ENCODE measurements at places on chromosomes 7 and 10.
A peak's percentile ranks its signal among the peaks of the same experiment; 100 is the strongest.

DNA sequence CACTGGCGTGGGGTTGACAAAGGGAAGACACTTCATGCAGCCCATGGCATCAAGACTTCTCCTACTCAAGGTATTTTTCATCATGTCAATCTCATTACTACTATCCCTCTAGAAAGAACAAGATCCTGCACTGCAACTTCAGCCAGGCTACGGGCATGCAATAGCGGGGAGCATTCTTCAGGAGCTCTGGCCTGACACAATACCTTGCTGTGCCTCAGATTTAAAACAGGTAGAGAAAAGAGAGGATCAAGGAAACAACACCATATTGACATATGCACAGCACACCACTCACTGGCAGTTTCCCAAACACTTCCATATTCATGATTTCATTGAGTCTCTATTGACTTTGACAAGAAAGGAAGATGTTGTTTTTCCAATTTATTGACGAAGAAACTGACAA, 51.5 kb downstream of the DOCK4 start:
- DNase-seq = no peak
- no peaks in the 10 kb centered on the region for H3K36me3 ChIP-seq
- H3K27me3 ChIP-seq = no peaks in the 10 kb centered on the region

DNA sequence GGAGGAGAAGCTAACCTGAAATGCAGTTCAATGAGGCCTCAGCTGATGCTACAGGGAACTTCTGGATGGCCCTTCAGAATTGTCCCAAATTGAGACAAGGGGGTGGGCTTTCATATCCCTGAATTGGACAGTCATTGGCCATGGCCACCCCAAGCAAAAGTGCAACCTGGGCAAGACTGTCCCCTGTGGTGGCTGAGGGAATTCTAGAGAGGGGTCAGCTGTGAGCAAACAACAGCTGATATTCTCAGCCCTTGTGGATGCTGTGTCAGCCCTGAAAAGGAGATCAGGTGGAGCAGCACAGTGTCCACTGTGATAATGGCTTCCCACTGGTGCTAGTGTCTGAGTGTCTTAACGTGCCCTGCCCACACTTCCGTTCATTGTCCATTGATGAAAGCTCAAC, 76.6 kb downstream of the SLC16A9 start:
- H3K27ac ChIP-seq = no peak overlapping the region
- no peaks in the 10 kb centered on the region for H3K36me3 ChIP-seq
- no peak overlapping the region for H3K4me3 ChIP-seq
- no peaks in the 10 kb centered on the region for H3K4me1 ChIP-seq
- H3K27me3 ChIP-seq = no peaks in the 10 kb centered on the region

GRCh38 chr10:73998929-73999691, 1.2 kb downstream of the VCL start:
- H3K36me3 ChIP-seq = peaks cover 2% of the 10 kb centered on the region
- H3K27me3 ChIP-seq = no peaks in the 10 kb centered on the region
- H3K27ac ChIP-seq = no peak overlapping the region
- peak overlapping the region; percentile 100 for H3K4me3 ChIP-seq
- peak; percentile 41 for DNase-seq
- H3K4me1 ChIP-seq = no peaks in the 10 kb centered on the region

- no peak for DNase-seq
- no peaks in the 10 kb centered on the region for H3K27me3 ChIP-seq
- H3K36me3 ChIP-seq = no peaks in the 10 kb centered on the region
- H3K4me3 ChIP-seq = no peak overlapping the region
- no peak overlapping the region for H3K27ac ChIP-seq
Measured at GRCh38 chr7:144665689-144666381, 170.0 kb downstream of the TPK1 start.

- no peaks in the 10 kb centered on the region for H3K36me3 ChIP-seq
- H3K4me3 ChIP-seq = no peak overlapping the region
- no peak overlapping the region for H3K27ac ChIP-seq
- no peaks in the 10 kb centered on the region for H3K27me3 ChIP-seq
Measured at GRCh38 chr7:6476596-6477317, 29.0 kb upstream of the DAGLB start.

GRCh38 chr7:17557251-17557671, 258.8 kb downstream of the AHR start:
- no peaks in the 10 kb centered on the region for H3K27me3 ChIP-seq
- no peaks in the 10 kb centered on the region for H3K36me3 ChIP-seq
- peaks cover 1% of the 10 kb centered on the region for H3K4me1 ChIP-seq
- H3K4me3 ChIP-seq = no peak overlapping the region
- DNase-seq = no peak

DNA sequence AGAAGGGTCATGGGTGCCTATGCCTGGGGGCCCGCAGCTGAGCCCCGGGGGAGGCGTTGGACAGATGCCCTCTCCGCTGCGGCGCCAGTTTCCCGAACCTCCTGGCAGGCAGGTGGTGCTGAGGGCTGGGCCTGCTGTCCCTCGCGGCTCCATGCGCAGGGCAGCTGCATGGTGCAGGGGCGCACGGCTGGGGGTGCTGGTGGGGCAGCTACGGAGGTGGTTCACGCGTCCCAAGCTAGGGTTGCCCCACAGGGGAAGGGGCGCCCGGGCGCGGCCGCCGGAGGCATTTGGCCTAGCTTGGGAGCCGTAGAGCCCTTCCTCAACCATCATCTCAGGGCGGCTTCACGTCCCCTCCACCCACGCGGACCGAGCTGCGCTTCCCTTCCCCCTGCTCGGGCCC, 146.0 kb downstream of the CCDC201 start:
- no peak for DNase-seq
- no peaks in the 10 kb centered on the region for H3K27me3 ChIP-seq
- H3K36me3 ChIP-seq = peaks cover 11% of the 10 kb centered on the region
- H3K4me1 ChIP-seq = no peaks in the 10 kb centered on the region

- H3K36me3 ChIP-seq = no peaks in the 10 kb centered on the region
- peaks cover 21% of the 10 kb centered on the region for H3K4me1 ChIP-seq
- no peak overlapping the region for H3K27ac ChIP-seq
- peak overlapping the region; percentile 87 for H3K4me3 ChIP-seq
- H3K27me3 ChIP-seq = no peaks in the 10 kb centered on the region
Measured at GRCh38 chr10:79070606-79071395, 2.0 kb downstream of the ZMIZ1 start.
